ENCODE measurements at places on chromosomes 13 and 19.

DNA sequence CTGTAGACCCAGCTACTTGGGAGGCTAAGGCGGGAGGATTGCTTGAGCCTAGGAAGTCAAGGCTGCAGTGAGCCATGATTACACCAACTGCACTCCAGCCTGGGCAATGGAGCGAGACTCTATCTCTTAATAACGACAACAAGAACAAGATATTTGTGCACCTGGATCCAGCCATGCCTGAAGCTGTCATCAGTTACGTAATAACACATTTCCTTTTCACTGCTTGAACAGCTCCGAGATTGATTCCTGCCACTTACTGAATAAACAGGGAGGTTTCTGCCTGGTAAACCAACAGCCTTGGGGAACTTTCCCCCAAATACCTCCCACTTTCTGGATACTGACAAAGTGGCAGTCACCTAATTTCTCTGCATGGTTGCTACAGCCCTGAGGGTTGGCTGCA is 5.4 kb downstream of the KANK2 start:
- DNase-seq: no peak

GRCh38 chr13:97809576-97809975 is 143.9 kb upstream of the IPO5 start:
- no peak for DNase-seq

DNA sequence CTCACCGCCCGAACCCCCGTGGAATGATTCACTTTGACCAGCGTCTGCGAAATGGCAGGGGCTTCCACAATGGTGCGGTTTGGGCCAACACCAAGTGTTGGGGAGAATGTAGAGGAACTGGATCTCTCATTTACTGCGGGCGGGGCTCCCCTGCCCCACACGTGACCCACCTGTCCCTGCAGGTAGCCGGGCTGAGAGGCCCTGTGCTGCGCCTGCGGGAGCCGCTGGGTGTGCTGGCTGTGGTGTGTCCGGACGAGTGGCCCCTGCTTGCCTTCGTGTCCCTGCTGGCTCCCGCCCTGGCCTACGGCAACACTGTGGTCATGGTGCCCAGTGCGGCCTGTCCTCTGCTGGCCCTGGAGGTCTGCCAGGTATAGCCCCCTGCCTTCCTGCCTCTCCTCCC is 5.8 kb upstream of the FLT3LG start:
- no peak for DNase-seq

DNA sequence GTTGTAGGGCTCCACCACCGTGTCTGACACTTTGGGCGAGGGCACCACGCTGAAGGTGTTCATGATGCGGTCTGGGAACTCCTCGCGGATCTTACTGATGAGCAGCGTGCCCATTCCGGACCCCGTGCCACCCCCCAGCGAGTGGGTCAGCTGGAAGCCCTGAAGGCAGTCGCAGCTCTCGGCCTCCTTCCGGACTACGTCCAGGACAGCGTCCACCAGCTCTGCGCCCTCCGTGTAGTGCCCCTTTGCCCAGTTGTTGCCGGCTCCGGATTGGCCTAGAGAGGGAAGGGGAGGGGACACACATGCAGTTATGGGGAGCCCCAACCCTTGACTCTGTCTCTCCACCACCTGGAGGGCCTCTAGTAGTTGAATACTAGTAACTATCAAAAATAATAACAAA is 6.2 kb downstream of the TUBB4A start:
- no peak for DNase-seq

DNA sequence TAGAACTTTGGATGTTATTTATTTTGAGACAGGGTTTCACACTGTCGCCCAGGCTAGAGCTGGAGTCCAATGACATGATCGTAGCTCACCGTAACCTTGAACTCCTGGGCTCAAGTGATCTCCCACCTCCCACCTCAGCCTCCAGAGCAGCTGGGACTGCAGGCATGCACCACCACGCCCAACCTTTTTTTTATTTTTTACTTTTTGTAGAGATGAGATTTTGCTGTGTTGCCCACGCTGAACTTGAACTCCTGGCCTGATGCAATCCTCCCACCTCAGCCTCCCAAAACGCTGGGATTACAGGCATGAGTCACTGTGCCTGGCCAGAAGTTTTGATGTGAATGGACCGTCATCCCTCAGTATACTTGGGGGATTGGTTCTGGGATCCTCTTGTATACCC is 13.7 kb downstream of the ANKRD27 start:
- no peak for DNase-seq

DNA sequence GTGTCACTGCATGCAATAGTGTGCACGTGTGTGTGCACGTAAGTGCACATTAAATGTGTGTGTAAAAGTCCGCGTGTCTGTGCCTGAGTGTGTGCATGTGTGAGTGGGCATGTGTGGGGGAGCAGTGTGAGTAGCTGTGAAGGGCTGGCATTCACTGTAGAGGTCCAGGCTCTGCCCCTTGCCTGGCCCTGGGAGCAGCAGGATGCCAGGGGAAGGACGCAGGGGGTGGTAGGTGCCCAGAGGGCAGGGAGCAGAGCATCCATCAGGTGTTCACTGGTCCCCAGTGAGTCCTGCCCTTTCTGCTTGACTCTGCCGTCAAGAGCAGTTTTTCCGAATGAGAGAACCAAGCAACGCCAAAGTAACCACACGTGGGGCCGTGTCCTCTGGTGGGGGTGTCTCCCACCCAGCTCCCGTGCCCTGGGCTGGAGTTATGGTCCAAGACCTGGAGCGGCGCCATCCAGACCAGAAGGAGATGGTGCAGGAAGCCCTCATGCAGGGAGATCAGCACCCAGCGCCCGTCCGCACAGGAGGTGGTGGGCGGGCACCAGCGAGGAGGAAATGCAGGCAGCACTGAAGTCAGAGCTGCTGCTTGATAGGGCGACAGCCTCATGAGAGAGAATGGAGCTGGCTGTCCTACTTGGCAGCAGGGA is 68.5 kb downstream of the TEX29 start:
- DNase-seq: no peak

- DNase-seq: no peak
These were observed 52.8 kb downstream of the SLC6A16 start for GRCh38 chr19:49272204-49272603.

GRCh38 chr13:77459592-77459991 is 75.9 kb upstream of the SCEL start:
- DNase-seq: no peak

GRCh38 chr19:49528211-49528771 is 488 bp downstream of the RCN3 start:
- no peak for DNase-seq
